Neural progenitor cell (in vitro differentiated cells): ENCODE measurements at places on chromosomes 7 and 10. TPM values are rescaled to one million over a fixed set of nuclear protein-coding genes. Genes with fewer than 3 reads are reported as not detected.

DNA sequence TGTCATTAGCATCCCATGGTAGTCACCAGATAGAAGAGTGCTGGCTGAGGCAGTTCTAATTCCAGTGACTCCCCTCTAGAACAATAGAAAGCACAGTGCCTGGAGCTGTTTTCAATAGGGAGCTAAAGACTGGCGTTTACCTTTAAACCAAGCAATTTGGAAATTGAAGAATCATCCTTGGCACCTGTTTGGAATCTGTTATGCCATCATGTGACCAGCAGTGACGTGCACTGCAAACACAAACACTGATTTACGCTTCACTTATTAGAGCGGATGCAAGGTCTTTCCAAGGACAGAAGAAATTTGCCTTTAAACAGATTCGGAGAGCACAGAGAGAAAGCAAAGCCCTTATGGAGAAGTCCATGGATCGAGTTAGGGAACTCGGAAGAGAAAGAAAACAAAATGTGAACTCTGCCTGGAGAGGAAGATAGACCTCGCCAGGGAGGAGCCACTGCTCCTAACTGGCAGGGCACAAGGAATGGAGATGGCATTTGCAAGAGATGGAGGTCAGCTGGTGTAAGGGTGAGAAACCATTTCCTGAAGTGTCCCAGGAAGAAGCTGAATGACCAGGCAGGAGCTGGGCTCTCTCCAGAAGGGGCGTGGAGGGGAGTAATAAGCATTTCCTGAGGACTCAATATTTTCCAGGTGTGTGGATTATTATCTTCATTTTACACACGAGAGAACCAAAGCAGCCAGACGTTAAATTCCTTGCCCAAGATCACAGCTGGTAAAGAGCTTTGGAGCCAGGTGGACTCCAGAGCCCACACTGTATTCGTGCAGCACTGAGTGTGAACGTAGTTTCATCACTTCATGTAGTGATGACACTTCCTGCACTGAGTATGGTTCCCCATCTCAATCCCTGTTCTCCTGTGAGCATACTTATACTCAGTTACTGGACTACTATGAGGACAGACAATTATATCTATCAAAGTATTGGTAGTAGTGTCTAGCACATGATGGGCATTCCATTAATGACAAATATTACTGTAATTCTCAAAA lies 97.7 kb downstream of the CUBN start:
- H3K36me3 ChIP-seq = no peaks in the 10 kb centered on the region
- H3K4me3 ChIP-seq = no peak overlapping the region
- no peak overlapping the region for H3K27ac ChIP-seq
- peak; percentile 38 for DNase-seq

- H3K27ac ChIP-seq = no peak overlapping the region
- no peaks in the 10 kb centered on the region for H3K27me3 ChIP-seq
- no peaks in the 10 kb centered on the region for H3K4me1 ChIP-seq
- H3K36me3 ChIP-seq = no peaks in the 10 kb centered on the region
- DNase-seq = no peak
- no peak overlapping the region for H3K4me3 ChIP-seq
These were observed 16.1 kb upstream of the SLC18A3 start for GRCh38 chr10:49593998-49594397.

DNA sequence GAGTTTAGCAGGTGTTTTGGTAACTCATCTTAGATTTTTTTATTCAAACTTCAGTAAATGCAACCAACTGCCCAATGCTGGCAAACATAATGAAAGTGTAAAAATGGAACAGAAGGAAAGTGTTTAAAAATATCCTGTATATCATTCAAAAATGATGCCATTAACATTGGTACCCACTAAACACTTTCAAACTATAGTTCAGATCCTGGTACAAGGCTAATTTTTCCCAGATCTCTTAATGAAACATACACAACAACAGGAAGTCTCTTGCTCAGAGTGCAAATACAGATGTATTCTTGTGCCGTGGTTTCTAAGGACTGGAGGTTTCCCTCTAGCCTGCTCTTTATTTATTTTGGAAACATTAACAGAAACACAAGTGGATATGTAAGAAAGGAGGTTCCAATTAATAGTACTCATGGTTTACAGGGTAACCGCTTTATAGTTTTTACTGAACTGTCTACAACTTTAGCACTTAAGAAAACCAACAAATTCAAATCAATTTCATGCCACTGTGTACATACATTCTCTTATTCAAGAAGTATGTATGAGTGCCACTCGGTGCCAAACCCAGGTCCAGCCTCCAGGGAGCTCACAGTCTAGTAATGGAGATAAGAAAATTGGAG lies 176.0 kb upstream of the AKR1E2 start:
- no peak for DNase-seq
- H3K36me3 ChIP-seq = no peaks in the 10 kb centered on the region
- peaks cover 48% of the 10 kb centered on the region for H3K4me1 ChIP-seq
- no peaks in the 10 kb centered on the region for H3K27me3 ChIP-seq
- H3K27ac ChIP-seq = no peak overlapping the region
- no peak overlapping the region for H3K4me3 ChIP-seq

DNA sequence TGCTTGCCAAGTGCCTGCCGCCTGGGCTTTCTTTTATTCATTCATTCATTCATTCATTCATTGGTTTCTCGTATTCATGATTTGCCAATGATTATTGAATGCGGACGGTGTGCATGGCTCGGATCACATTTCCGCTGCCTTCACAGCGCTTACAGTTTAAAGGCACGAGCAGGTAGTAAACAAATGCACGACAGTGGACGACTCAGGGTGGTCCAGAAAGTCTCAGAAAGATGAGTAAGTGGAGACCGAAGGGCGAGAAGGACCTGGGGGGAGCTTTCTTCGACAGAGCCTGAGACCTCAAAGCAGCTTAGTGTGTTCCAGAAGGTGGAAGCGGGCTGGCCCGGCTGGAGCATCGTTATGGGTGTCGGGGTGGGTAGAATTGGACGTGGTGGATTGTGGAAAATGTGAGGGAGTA lies 506 bp downstream of the MCM10 start:
- H3K27ac ChIP-seq = no peak overlapping the region
- no peaks in the 10 kb centered on the region for H3K36me3 ChIP-seq
- peak overlapping the region; percentile 52 for H3K4me3 ChIP-seq
- H3K4me1 ChIP-seq = peaks cover 7% of the 10 kb centered on the region

DNA sequence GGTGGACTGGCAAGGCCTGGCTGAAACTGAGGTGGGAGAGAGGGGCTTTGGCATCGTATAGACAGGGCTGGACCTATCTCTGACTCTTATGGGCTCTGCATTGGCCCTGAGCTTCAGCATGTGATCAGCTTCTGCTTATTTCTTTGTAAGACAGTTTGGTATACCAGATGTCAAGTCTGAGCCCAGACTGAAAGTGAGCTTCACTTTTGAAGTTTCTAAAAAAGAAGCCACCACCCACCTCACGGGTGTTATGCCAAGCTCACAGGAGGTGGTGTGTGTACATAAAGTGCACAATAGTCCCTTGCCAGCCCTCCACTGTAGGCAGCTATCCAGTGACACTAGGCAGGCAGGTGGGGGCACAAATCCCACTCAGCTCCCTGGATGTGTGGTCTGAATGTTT lies 68.7 kb upstream of the SEPHS1 start:
- H3K4me3 ChIP-seq = no peak overlapping the region
- no peaks in the 10 kb centered on the region for H3K27me3 ChIP-seq
- H3K4me1 ChIP-seq = no peaks in the 10 kb centered on the region
- no peak for DNase-seq
- H3K27ac ChIP-seq = no peak overlapping the region

DNA sequence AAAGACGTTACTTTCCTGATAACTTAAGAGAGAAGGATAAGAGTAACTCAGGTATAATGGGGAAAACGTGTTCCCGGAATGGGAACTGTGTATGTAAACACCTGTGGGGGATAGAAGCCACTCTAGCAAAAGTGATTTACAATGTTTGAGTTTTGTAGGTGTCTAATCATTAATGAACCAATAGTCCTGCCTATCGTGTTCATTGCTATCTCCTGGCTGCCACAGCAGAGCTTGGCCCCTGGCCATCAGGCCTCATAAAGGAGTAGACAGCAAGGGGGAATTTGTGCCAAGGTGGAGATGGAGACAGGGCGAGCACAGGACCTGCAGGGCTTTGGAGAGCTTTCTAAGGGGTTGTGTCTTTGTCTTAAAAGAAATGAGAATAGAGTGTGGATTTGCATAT lies 102.1 kb downstream of the GAD2 start:
- no peak for DNase-seq
- no peaks in the 10 kb centered on the region for H3K27me3 ChIP-seq
- no peak overlapping the region for H3K27ac ChIP-seq
- no peaks in the 10 kb centered on the region for H3K36me3 ChIP-seq
- no peak overlapping the region for H3K4me3 ChIP-seq
- H3K4me1 ChIP-seq = peaks cover 15% of the 10 kb centered on the region

GRCh38 chr10:24303522-24304310 lies 94.8 kb downstream of the KIAA1217 start:
- H3K4me3 ChIP-seq = no peak overlapping the region
- H3K27me3 ChIP-seq = no peaks in the 10 kb centered on the region
- no peak overlapping the region for H3K27ac ChIP-seq
- no peak for DNase-seq
- no peaks in the 10 kb centered on the region for H3K36me3 ChIP-seq

GRCh38 chr7:107150375-107151073 lies 18.3 kb upstream of the HBP1 start:
- DNase-seq = peak; percentile 72
- no peak overlapping the region for H3K27ac ChIP-seq
- H3K36me3 ChIP-seq = no peaks in the 10 kb centered on the region
- H3K4me1 ChIP-seq = no peaks in the 10 kb centered on the region
- no peak overlapping the region for H3K4me3 ChIP-seq
- no peaks in the 10 kb centered on the region for H3K27me3 ChIP-seq

The ANXA8 gene
- not detected in 2 replicates for total RNA-seq

The C10orf62 gene
- total RNA-seq = not detected in 2 replicates

The FKBP9 gene
- total RNA-seq = 24.4 and 28.6 TPM in 2 replicates

The MOGAT3 gene
- total RNA-seq = not detected in 2 replicates

The CPED1 gene
- total RNA-seq = not detected in 2 replicates
